Stimulated activated CD8-positive, alpha-beta memory T cell treated with anti-CD3 and anti-CD28 coated beads, Interleukin-15, amount 100 ng/mL, for 1 hour (primary cell): ENCODE measurements at places on chromosomes 5 and 9.

GRCh38 chr5:135505973-135506372, 29.8 kb downstream of the NEUROG1 start:
- DNase-seq = no peak

DNA sequence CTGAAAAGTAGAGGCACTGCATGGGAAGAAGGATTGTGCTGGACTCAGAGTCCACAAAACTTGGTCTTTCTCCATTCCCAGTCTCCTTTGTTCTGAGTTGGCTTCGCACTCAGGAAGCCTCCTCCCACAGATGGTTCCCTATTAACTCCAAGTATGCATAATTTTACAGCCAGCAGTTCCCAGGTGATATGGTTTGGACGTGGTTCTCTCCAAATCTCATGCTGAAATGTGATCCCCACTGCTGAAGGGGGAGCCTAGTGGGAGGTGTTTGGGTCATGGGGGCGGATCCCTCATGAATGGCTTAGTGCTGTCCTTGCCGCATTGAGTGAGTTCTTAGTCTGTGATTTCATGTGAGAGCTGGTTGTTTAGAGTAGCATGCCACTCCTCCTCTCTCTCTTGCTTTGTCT, 86.6 kb downstream of the FEM1C start:
- no peak for DNase-seq

DNA sequence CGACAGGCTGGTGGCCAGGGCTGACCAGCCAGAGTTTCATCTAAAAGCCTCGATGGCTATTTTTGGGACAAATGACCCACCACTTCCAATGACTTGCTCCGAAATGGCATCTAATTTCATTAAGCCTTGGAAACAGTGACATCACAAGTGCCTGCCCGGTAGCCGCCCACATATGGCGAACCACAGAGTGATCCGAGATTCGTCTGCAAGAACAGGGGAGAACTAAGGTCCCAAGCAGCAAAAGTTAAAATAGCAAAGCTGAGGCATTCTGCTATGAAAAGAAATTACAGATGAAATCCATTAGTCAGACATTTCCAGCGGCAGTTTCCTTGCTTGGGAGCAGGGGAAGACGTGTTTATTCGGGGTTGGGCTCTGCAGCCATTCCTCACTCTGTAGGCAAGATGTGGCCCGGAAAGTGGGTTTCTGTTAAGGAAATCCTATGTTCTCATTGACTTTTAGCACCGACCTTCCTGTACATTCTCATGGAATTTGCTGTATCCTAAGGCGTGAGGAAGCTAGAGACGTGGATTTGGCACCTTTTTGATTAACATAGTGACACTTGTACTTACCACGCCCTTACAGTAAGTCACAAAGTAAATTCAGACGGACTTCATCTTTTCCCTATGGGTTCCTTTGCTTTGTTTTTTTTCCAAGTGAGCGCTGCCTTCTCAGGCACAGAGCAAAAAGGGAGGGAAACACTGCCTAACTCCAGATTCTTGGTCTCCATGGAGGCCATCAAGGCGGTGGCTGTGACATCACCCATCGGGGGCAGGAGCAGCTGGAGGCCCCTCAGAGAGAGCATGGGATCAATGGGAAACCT, 45.1 kb downstream of the ERGIC1 start:
- no peak for DNase-seq

DNA sequence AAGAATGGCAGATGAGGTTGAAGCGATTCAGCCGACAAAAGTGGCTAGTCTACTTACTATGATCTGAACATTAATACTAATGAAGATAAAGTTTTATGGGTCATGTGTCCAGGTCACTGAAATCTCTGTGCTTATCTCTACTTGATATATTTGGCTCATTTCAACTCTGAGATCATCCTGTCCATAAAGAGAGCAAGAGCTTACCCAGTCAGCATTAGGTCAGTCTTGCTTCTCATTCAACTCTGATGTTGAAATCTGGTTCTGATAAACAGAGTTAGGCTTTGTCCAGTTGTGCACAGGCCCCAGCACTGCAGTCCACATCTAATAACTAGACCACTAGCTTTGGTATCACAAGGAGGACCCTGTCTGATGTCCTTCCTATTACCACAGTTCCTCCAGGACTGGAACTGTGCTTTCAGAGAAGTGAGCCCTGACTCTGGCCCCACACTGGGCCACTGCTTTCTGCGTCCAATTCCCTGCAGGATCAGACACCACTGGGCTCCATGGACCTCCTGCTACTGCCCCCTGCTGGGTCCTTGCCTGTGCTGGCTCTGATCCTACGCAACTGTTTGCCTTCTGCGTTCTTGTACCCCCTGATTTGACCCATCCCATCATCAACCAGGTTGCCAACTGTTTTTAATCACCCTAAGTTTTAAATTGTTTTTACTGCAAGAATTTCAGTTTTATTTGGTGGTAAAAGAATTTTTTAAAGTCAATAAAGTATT, 23.7 kb upstream of the FAM120A start:
- DNase-seq = no peak

DNA sequence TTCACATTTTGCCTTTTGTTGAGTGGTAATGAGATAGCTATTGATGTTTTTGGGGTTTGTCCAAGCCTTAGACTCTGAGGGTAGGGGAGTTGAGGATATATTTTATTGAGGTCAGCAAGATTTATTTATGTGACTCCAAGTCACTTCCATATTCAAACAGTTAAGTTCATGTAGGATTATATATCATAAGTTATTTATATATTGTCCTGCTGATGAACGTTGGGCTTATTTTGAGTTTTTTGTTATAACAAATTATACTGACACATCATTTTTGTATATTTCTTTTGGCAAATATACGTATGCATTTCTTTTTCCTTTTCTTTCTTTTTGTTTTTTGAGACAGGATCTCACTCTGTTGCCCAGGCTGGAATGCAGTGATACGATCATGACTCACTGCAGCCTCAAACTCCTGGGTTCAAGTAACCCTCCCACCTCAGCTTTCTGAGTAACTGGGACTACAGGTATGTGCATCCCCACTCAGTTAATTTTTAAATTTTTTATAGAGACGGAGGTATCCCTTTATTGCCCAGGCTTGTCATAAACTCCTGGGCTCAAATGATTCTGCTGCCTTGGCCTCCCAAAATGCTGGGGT, 23.5 kb upstream of the IL12B start:
- DNase-seq = no peak

- no peak for DNase-seq
These were observed 166.6 kb downstream of the ELAVL2 start for GRCh38 chr9:23659346-23660006.

DNA sequence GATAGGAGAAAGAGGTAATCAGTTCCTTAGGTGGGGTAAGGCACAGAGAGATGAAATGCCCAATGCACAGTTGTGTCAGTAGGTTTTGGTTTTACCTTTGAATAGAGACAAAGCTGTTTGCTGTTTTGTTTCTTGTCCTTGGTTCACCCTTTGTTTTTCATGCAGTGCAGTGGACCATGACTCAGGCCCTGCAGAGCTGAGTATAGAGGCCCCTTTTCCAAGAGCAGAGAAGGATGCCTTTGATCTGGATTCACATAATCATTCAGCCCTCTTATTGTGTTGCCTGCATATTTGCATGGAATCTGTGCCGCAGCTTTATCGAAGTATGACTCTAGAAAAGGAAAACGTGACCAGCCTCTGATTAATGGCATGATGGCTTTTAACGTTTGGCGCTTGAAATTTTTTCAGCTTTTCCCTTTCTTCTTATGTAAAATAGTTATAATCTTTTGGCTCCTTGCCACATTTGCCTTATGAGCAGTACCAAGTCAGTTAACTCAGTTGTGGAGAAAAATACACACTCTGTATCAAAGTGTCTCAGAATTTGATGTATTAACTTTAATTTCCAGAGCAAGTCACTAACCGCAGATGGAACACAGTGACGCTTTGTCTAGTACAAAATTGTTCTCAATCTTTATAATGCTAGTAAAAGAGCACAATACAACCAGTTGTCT, 197.6 kb downstream of the KDM4C start:
- no peak for DNase-seq

DNA sequence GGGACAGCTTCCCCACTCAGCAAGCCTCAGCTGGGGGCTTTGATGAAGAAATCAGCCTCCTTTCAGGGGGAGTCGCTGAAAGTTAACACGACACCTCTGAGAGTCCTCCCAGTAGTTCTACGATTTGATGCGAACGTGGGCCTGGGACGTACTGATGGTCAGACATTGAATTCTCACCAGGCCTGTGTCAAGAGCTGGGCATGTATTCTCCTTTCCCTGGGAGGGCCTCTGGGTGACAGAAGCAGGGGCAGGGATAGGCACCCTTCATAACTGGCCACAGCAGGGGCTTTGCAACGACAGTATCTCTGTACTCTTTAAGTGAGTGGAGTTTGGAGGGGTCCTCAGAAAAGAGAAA, 15.6 kb upstream of the COL5A1 start:
- DNase-seq = no peak

DNA sequence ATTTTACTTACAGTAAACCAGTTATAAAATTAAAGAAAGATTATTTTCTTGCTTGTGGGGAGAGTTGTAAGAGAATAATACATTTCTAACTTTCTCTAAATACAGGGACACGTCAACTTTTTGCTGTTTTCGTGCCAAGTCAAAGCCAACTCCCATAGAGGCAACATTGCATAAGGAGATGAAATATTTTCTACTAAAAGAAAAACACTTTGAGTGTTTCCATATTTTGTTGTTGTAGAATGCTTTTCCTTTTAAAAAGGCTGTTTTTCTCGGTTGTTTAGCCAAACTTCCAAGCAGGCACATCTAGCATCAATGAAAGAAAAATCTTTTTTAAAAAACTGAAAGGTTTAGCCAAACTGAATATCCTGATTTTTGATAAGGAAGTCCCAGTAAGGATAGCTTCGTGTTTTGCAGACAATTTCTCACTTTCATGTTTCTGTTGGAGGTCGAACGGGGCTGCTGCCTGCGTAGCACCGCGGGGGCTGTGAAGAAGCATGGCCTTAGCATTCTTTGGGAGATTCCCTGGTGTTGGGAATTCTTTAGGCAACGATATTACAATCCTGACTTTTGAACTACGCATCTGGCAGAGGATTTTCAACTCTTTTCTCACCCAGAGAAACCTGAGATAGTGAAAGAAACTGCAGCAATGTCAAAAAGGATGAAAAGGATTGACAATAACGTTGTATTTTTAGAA, 108.1 kb upstream of the FBXL7 start:
- no peak for DNase-seq

- DNase-seq = no peak
These were observed 69.3 kb downstream of the ALDH7A1 start for GRCh38 chr5:126525630-126526245.

DNA sequence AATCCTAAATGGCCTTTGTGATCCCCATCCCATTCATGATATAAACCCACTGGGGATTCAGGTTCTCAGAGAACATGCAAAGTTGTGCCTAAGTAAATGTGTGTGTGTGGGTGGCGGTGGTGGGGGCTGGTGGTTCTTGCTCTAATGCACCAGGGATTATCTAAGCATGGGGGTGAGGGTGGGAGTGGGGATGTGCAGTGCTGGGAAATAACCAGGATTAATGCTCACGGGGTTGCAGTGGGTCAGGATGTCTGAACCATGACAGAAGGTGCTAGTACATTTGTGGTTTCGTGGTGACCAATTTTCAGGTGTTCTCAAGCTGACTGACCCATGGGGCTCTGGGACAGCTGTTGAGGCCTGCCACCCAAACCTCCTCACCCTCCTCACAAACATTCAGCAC, 101.0 kb downstream of the ZNF608 start:
- no peak for DNase-seq

DNA sequence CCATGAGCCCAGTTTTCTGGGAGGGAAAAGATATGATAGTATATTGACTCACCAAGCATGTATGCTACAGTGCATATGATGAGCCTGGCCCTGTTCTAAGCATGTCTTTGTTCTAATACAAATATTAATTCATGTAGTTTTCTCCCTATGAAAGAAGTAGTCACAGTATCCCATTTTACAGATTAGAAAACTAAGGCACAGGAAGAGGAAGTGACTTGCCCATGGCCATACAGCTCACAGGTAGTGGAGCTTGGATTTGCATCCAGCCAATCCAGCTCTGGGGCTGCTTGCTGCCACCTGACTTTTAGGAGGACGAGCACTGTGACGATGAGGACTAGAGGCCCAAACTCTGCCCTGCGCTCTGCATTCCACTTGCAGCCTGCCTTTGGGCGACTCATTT, 76.4 kb downstream of the AK8 start:
- DNase-seq = no peak

- DNase-seq = no peak
These were observed 123.3 kb downstream of the TLR4 start for GRCh38 chr9:117827456-117827855.

DNA sequence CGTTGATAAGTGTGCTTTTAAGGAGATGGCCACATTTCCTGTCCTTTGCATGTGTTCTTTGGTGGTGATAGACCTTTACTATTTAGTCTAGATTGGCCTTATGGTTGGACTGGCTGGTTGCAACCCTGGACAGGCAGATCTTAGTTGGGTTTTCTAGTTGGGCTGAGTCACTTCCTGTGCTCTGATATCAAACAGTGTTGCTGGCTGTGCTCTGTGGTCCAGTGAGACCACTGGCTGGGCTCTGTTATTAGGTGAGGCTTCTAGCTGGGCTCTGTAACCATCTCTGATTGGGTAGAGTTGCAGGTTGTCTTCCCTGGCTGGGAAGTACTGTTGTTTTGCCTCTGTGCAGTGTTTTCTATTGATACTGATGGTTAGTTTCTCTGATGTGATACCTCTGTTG, 432.5 kb downstream of the LRRC70 start:
- DNase-seq = no peak

DNA sequence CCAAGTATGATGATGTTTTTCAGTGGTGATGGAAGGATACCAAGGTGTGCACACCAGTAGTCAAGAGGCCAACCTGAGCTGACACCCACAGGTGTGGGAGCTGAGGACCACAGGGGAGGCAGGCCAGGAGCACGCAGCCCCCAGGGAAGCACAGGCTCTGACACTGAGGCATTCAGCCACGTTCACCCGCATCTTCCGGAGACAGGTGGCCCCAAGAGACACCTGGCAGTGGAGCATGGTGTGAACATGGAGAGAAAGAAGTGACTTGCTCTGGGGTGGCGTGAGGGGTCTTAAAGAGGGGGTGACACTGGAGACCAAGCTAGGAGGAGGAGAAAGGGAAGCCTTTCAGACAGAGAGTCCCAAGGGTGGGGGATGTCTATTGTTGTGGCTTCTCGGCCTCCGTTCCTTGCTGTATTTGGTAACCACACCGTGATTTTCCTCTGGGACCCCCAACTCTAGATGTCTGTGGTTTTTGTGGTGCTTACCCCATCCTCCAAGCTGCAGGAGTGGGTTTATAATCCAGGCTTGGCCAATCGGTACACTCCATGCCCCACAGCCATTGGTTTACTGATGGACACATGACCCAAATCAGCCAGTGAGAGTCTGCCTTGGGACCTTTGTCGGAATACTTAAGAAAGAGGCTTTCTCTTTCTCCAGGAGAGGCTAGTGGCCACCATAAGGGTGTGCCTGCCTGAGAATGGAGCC, 84.6 kb downstream of the HRH2 start:
- DNase-seq = no peak

DNA sequence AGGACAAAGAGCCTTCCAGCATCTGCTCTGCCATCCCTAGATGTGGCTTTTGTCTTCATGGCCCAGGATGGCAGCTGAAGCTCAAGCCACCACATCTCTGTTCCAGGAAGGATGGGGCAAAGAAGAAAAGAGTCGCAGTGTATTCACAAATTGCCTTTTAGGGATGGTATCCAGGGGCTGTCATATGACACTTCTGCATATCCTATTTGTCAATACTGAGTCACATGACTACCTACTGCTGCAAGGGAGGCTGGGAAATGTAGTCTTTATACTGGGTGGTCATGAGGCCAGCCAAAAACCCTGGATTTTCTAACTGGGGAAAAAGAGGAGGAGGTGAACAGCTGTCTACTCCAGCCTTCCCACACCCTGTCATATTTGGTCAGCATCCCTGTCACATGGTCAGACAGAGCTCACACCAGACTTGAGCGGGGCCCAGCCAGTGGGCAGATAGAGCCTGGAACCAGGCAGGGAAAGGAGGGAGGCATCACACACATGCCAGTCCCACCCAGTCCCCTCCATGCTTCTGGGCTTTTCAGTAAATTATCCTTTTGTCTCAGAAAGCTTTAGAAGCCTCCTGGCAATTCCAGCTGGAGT, 52.0 kb downstream of the OLFM1 start:
- DNase-seq = no peak
